Osteocyte (in vitro differentiated cells): ENCODE measurements at places on chromosomes 6 and 20. TPM values are rescaled to one million over a fixed set of nuclear protein-coding genes. Genes with fewer than 3 reads are reported as not detected.
A peak's percentile ranks its signal among the peaks of the same experiment; 100 is the strongest.

The UNC5CL gene
- 0.51 and 0.76 TPM in 2 replicates for total RNA-seq

The TFAP2D gene
- not detected in 2 replicates for total RNA-seq

The ENPP3 gene
- total RNA-seq = not detected in 2 replicates

The ZSCAN23 gene
- 5.4 and 6.0 TPM in 2 replicates for total RNA-seq

The CFAP206 gene
- 0.30 and 0.44 TPM in 2 replicates for total RNA-seq

GRCh38 chr6:38846844-38847243 is 131.7 kb downstream of the DNAH8 start:
- DNase-seq = no peak

DNA sequence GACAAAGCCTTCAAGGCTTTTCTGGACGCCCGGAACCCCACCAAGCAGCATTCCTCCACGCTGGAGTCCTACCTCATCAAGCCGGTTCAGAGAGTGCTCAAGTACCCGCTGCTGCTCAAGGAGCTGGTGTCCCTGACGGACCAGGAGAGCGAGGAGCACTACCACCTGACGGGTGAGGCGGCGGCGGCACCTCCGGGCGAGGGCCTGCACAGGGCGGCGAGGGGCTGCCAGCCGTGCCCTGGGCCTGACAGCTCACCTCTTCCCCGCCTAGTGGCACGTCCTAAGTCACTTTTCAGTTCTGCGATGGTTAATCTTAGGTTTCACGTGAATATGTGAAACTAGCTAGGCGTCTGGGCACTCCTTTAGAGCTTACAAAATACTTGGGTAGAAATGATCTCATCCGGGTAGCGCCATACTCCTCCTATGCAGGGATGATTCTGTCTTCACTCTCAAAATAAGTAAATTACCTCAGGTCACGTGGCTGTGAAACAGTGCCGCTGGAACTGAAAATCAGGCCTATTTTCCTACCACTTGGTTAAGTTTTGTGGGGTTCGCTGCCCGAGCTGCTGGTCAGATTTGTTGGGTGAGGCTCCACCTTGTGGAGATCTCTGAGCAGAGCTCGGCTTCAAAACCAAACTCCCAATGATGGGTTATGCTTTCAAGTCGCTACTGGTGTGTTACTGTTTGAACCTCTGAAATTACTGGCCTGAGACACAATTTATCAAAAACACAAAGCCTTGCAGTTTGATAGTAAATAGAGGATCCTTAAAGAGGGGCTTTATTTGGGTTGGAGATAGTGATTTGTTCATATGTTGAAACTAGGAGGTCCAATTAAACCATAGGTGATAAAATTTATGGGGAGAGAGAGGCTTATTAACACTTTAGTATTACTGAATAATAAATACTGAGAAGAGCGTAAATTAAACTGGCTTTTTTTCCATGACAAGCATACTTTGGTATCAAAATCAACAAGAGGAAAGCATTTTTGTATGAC is 15.5 kb upstream of the CLDN20 start:
- DNase-seq = peak; percentile 88

The FAM184A gene
- total RNA-seq = 0.50 and 0.59 TPM in 2 replicates
